ENCODE measurements at places on chromosomes 7 and 10.

DNA sequence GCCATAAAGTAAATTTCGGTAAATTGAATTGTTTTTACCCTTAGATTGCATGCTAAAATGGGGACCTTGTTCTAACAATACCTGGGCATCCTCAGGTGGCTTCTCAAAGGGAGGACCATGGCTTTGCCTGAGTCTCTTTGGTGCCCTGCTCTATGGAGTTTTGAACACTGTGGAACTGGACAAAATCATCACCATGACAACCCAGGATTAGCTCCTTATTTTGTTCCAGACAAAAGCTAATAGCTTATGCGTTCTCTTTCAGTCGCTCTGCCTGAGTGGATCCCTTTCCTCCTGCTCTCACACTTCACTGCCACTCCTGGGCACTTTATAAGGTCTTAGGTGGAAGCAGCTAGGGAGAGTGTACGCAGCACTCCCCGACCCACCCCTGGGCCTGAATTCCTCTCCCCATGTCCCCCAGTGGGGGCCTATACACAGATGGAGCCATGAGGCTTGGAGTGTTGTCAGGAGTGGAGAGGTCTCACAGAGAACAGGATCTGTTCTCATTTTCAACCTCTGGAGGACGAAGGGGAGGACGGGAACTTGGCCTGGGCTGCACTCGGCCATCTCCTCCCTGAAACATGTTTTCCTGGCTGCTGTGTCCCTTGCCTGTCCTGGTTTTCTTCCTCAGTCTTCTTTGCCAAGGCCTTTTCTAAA, 19.0 kb downstream of the ADCYAP1R1 start:
- DNase-seq, result no peak

DNA sequence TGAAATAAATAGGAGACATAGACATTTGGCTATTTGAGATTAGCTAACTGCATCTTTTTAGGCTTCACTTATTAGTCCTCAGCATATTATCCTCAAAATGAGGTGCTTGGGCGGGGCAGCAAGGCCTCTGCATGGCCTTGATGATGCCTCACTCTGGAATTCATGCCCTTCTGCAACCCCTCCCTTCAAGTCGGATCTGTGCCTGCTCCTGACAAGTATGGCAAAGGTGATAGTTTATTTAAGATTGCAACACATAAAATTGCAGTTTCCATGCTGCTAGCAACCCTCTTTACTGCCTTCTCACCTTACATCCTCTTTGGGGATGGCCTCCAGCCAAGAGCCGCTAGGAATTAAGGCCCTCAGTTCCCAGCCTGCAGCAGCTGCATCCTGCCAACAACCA, 241.3 kb upstream of the ADARB2 start:
- no peak for DNase-seq

DNA sequence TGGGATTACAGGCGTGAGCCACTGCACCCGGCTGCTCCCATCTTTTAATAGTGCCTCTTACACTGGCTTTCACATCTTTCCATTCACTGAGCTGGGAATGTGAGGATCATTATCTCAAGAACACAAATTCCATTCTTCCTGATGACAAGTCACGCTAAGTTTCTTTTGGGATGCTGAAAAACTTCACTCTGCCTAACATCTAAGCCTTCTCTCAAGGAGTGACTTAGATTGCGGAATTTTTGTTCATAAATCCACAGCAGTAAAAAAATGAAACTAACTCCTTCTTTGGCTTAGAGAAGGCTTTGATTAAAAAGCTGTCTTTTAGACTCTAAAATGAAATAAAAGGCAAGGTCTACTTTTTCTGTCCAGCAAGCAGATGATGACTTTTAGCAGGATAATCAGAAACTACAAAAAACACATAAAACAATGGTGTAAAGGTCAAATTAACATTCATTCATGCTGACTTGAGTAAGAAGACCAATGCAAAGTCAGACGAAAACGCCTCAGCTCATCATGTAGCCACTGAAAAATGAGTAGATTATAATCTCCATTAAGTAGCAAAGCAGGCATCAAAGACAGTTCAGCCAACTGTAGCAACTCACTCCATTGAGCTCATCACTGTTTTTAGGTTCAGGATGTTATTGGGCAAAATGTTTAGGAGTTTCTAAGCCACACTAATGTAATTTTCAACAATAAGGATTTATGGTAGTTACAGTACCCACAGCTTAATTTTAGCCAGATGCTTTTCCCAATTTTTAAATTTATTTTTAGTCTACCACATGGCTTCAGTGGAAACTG, 178.8 kb downstream of the ELMO1 start:
- no peak for DNase-seq

GRCh38 chr7:6170571-6171531, 101.6 kb downstream of the CYTH3 start:
- no peak for DNase-seq
